ENCODE measurements at places on chromosomes 16 and 17.
A peak's percentile ranks its signal among the peaks of the same experiment; 100 is the strongest.

- DNase-seq: no peak
Observed at GRCh38 chr16:88088161-88088581, 136.9 kb downstream of the BANP start.

DNA sequence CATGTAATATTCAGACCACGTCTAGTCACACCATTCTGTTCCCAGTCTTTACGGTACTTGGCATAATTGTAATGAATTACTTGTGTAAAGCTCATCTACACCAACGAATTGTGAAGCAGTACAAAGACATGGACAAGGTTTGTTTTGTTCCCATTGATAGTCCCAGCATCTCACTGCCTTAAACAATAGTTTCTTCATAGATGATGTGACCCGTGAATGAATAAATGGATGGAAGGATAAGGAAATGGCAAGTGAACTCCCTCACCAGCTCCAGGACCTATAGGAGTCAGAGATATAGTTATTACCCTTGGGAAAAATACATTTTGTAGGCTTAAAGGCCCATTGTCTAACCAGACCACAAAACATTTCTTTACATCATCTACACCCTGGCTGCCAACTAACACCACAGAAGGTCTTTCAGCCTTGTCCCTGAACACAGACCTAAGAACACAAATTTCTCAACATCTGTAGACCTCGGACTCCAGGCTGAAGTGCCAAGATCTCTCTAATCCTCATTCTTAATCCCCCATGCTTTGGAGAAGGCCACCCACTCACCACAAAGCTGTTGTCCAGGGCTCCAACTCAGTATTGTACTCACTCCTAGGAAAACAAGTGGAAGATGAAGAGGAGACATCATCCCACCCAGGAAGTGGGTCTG lies 38.2 kb downstream of the MAF start:
- no peak for DNase-seq

- peak; percentile 22 for DNase-seq
Observed at GRCh38 chr17:56832446-56832845, 1.3 kb downstream of the C17orf67 start.

GRCh38 chr16:86044241-86044671 lies 145.3 kb downstream of the IRF8 start:
- peak; percentile 40 for DNase-seq

DNA sequence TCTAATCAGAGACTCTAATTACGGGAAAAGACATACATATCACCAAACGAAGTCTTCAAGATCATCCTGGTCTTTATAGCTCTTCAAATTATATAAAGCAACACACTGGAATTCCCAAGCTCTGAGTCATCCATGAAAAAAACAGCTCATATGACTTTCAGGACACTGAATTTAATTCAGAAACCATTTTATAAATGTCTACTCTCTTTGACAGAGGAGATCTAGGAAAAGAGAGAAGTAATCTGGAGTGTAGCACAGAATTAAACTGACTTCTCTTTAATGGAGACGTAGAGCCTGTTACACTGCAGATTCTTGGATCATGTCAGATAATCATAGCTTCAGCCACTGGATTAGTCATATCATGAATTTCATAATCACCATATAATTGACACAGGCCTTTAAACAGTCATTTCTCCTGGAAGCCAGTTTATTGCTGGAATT lies 86.8 kb upstream of the WSB1 start:
- DNase-seq: no peak

GRCh38 chr17:20983359-20983637 lies 59.5 kb downstream of the USP22 start:
- DNase-seq: no peak

GRCh38 chr17:32878211-32878610 lies 1.3 kb upstream of the MYO1D start:
- DNase-seq: no peak

GRCh38 chr16:4586291-4586690 lies 28.4 kb downstream of the UBALD1 start:
- no peak for DNase-seq

- no peak for DNase-seq
Observed at GRCh38 chr17:49572806-49573420, 2.8 kb upstream of the NXPH3 start.

GRCh38 chr17:57612202-57613071 lies 132.7 kb downstream of the CCDC182 start:
- no peak for DNase-seq
